ENCODE measurements at places on chromosomes 5 and 9. TPM values are rescaled to one million over a fixed set of nuclear protein-coding genes. Genes with fewer than 3 reads are reported as not detected.

DNA sequence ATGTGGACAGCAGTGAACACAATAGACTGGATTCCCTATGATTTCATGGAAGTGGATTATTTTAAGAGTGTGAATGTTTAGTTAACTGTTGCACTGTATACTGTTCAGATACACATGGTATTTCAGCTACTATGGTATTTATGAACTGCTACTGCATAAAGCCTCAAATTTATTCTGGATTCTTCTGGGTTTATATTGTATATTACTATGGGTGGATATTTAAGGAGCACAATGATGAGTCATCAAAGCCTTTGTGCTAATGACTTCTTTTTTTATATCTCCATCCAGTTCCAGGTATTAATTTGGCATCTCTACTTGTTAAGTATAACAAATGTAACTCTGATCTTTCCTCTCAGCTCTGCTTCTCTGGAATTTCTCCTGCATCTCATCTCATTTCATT, 6.8 kb downstream of the KDM4C start:
- DNase-seq, result no peak
- H3K4me1 ChIP-seq, result peaks cover 64% of the 10 kb centered on the region
- H3K36me3 ChIP-seq, result peaks cover 10% of the 10 kb centered on the region
- peak overlapping the region; percentile 6 for H3K27ac ChIP-seq

GRCh38 chr5:78541086-78541654, 107.4 kb downstream of the LHFPL2 start:
- DNase-seq, result no peak
- no peaks in the 10 kb centered on the region for H3K36me3 ChIP-seq
- no peak overlapping the region for H3K27ac ChIP-seq
- H3K4me3 ChIP-seq, result no peak overlapping the region

DNA sequence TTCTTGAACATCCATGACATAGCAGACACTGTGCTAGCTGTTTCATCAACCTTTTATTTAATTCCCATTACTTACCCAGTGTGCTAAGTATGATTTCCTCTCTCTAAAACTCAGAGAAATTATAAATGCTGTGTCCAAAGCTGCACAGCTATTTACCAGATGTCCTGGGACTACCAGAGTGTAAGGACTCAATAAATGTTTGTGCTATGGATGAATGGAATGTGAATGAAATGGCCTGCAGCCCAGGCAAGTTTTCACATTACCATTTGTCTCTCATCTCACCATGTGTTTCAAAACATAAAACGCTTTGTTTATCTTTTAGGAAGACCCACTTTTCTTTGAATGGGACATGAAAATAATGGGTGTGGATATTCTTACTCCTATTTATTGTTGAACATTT, 96.2 kb downstream of the ARHGEF28 start:
- H3K27ac ChIP-seq, result no peak overlapping the region
- DNase-seq, result no peak
- no peaks in the 10 kb centered on the region for H3K4me1 ChIP-seq
- no peak overlapping the region for H3K4me3 ChIP-seq

SHISAL2B gene
- not detected for total RNA-seq

RNF183 gene
- total RNA-seq, result not detected

SAPCD2 gene
- total RNA-seq, result 13.7 TPM

- no peak overlapping the region for H3K4me3 ChIP-seq
- no peaks in the 10 kb centered on the region for H3K4me1 ChIP-seq
- H3K27ac ChIP-seq, result no peak overlapping the region
- no peaks in the 10 kb centered on the region for H3K27me3 ChIP-seq
- no peaks in the 10 kb centered on the region for H3K36me3 ChIP-seq
Measured at GRCh38 chr9:15842051-15842450, 289.2 kb downstream of the CCDC171 start.

DNA sequence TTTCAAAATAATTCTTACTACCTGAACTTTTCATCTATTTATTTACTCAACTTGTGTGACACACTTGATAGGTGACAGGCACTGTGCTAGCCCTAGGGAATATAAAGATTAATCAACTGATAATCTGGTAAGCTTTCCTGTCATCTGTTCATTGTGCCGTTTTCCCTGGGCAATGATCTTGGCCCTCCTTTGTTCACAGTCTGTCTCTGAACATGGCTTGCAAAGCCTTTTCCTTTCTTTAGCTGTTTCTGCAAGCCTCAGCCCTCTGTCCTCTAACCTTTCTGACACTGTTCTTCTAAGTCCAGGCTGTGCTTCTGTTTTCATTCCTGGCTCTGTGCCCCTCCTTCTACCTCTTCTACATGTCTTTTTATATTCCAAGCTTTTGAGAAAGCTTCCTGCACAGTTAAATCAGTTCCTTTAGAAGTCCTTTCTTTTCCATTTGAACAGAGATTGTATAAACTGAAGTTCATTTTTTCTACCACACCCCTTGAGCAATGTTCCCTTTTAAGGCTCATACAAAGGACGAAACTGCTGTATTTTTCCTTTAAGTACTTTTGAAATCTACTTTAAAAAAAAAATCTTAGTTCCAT, 803.0 kb upstream of the ZNF608 start:
- H3K27me3 ChIP-seq, result no peaks in the 10 kb centered on the region
- no peaks in the 10 kb centered on the region for H3K4me1 ChIP-seq
- no peak overlapping the region for H3K4me3 ChIP-seq
- no peak for DNase-seq
- no peak overlapping the region for H3K27ac ChIP-seq

DNA sequence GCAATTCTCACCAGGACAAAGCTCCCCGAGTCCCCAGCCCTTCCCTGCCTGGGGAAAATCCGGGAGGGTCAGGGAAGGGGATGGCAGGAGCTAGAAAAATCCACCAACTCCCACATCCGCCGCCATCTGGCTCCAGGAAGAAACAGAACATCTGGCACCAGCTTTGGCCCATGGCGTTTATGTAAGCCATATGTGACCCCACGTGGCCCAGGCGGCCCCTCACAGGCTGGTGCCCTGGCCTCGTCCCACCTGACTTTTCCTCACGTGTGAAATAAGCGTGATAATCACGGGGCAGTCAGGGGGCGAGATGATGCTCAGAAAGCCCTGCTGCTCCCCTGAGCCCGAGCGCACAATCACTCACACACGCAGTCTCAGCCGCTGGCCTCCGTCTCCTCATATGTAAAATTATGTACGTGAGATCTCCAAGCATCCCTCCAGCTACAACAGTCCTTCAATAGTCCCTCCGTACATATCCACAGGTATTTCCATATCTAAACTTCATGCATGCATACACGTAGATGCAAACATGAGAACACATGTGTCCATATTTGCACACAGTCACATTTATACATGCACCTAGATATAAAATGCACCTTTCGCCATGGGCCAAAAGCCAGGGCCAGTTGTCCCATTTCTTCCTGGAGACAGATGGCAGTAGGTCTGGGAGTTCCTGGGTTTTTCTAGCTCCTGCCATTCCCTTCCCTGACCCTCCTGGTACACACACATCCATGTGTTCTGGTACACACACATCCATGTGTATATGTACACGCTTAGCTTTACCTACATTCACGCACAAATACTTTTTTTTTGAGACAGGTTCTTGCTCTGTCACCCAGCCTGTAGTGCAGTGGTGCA, 28.9 kb downstream of the PLPP7 start:
- no peak overlapping the region for H3K4me3 ChIP-seq
- H3K4me1 ChIP-seq, result no peaks in the 10 kb centered on the region
- no peaks in the 10 kb centered on the region for H3K36me3 ChIP-seq
- H3K27me3 ChIP-seq, result no peaks in the 10 kb centered on the region
- H3K27ac ChIP-seq, result no peak overlapping the region

DNA sequence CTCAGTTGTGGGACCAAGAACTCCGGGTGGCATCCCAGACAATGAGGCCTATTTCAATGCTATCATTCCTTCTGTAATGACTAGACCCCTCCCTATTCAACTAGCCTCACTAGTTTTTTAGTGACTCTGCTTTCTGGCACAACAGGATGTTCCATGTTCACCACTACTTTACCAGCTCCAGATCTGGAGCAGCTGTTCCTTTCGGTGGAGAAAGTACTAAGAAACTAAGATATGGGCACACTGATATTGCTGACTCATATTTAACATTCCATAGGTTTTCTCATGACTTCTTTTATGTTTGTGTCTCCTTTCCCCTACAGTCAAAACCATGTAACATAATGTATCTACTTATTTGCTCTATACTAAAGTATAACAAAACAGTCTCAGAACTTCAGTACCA, 24.1 kb downstream of the IL33 start:
- H3K4me1 ChIP-seq, result peaks cover 8% of the 10 kb centered on the region
- DNase-seq, result no peak
- no peaks in the 10 kb centered on the region for H3K36me3 ChIP-seq
- H3K4me3 ChIP-seq, result no peak overlapping the region

DNA sequence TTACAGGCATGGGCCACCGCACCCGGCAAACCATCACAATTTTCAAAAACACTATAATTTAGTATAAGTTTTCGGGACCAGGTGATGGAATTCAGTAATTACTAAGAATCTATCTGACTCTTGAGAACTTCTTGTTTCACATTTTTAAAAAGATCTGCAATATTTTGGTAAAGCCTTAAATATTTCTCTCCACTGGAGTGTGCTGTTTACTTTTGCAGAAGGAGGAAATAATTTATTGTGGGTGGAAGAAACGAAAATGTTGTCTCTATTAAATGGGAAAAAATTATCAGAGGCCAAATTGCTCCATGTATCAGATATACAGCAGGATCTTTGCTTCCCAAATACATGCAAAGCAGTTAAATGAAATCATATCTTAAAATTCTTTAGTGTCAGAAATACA, 566.8 kb upstream of the CYLC2 start:
- H3K27ac ChIP-seq, result no peak overlapping the region
- H3K4me3 ChIP-seq, result no peak overlapping the region
- DNase-seq, result no peak
- H3K27me3 ChIP-seq, result no peaks in the 10 kb centered on the region
- no peaks in the 10 kb centered on the region for H3K36me3 ChIP-seq
- no peaks in the 10 kb centered on the region for H3K4me1 ChIP-seq

DNA sequence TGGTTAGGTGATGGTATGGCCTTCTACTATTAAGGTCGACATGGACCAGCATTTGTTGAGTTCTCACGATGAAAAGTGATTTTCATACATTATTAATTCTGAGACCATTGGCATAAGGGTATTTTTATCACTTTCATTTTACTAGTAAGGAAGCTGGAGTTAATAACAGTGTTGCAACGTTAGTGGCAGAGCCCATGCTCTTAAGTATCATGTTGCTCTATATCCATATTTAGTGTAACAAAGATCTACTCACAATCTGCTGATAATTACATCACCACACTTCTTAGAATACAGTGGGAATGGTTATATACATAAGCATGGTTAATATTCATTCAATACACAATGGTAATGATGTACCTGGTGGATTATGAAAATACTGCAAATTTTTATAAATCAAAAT, 81.9 kb downstream of the PRR16 start:
- DNase-seq, result no peak
- H3K4me3 ChIP-seq, result no peak overlapping the region
- H3K27ac ChIP-seq, result no peak overlapping the region

- no peak overlapping the region for H3K27ac ChIP-seq
- no peaks in the 10 kb centered on the region for H3K27me3 ChIP-seq
- peak; percentile 92 for DNase-seq
- no peaks in the 10 kb centered on the region for H3K36me3 ChIP-seq
Measured at GRCh38 chr5:138449501-138450239, 10.8 kb downstream of the REEP2 start.

DNA sequence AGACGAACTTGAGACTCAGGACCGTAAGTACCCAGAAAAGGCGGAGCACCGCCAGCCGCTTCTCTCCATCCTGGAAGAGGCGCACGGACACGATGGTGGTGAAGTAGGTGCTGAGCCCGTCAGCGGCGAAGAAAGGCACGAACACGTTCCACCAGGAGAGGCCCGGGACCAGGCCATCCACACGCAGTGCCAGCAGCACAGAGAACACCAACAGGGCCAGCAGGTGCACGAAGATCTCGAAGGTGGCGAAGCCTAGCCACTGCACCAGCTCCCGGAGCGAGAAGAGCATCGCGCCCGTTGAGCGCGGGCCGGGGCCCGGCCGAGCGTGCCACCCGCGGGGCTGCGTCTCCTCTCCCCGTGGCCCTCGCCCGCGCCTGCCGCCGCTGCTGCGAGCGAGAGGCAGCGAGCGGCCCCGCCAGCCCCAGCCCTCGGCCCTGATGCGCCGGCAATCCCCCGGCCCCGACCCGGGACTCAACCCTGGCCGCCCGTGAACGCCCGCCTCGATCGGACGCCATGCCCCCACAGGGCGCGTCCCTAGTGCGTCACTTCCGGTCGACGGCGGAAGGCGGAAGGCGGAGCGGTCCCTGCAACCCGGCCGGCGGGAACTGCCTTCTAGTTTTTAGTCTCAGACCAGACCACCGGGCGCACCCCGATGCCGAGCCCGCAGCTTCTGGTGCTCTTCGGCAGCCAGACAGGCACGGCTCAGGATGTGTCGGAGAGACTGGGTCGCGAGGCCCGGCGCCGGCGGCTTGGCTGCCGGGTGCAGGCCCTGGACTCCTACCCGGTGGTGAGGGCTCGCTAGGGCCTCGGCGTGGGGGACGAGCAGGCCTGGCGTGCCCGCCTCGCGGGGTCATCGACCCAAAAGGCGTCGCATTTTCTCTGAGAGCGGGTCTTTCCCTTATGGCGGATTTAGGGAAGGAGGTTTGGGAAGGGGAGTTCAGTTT, at the start of the genes NDOR1 and TMEM203:
NDOR1 (plus strand) TSS at position 575 of the 944 bp plus-strand sequence; CDS start at position 653, 78 bp downstream.
TMEM203 (minus strand) TSS at position 523 of the 944 bp plus-strand sequence; CDS start at position 289, 234 bp downstream.
- DNase-seq, result peak; percentile 95
- no peaks in the 10 kb centered on the region for H3K27me3 ChIP-seq
- H3K4me3 ChIP-seq, result peak within 1 kb of the TSS; percentile 93
- peaks cover 34% of the 10 kb centered on the region for H3K4me1 ChIP-seq

DNA sequence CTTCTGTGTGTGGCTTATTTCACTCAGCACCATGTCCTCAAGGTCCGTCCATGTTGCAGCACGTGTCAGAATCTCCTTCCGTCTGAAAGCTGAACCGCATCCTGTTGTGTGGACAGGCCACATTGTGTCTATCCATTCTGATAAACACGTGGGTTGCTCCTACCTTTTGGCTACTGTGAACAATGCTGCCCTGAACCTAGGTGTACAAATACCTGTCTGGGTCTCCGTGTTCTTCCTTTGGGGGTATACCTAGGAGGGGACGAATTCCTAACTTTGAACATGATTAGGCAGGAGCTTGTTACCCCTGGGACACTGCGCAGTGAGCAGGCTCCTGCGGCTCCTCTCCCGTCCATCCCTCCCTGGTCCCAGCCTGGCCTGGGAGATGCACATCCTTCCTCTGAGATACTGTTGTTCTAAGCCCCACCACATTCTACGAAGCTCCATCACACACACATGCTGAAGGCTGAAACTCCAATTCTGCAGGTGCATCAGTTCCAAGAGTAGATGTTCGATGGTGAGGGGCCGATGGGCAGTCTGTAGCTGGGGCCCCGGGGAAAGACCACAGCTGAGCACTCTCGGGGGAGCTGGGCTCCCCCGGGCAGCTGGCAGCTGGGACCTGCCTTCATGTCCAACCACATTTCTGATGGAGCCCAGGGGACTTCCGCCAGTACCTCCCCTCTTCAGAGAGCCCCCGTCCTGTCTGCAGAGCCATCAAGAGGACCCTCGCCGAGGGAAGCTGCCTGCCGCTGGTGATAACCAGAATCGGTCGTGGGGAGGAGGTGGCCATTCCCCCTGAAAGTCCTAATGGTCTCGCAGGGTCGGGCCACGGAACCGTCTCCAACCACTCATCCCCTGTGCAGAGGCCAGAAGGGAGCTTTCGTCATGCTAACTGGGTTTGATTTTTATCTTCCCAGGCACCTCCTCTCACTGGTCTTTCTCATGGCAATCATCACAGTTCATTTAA, 120.9 kb downstream of the COL23A1 start:
- DNase-seq, result no peak
- H3K4me3 ChIP-seq, result no peak overlapping the region
- no peaks in the 10 kb centered on the region for H3K36me3 ChIP-seq

GPRIN1 gene
- 2.0 TPM for total RNA-seq

Data from activated CD8-positive, alpha-beta T cell treated with anti-CD3 and anti-CD28 coated beads for 36 hours (primary cell).